ENCODE measurements at places on chromosomes 2 and 18.

DNA sequence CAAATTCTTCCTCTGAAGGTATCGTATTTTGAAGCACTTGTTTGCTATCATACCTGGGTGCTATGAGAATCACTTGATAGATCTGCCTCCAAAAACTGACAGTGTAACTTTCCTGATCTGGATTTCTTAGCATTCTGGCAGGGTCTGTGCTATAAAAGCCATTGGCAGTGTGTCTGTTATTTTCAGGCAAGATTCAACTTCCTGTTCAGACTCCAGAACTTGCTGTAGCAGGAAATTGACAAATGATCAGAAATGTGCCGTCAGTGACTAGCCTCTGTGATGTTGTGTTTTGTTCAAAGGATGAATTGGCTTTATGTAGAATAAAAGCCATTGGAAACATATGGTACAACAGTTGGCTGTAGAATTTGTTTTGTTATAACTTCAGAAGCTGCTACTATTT, 273.3 kb downstream of the PTPRM start:
- DNase-seq: no peak

- no peak for DNase-seq
These were observed 1.5 kb upstream of the OST4 start for GRCh38 chr2:27072920-27073319.

DNA sequence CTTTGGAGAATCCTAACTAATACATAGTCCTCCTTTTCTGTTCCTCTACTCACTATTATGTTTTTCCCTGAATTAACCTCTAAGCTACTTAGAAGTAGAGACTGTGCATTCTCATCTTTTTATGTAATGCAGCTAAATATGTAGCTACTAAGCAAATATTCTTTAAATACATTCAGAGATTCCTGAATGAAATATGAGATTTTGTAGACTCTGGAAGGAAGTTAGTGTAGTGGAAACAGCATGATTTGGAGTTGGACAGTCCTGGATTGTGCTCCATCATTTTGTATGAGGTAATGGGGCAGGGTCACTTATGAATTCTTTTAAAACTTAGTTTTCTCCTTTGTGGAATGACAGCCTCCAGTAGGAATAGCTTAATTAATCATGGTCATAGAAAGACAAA, 24.7 kb upstream of the NT5C1B start:
- DNase-seq: no peak

- no peak for DNase-seq
These were observed 404.8 kb downstream of the MBD2 start for GRCh38 chr18:53819671-53820070.

DNA sequence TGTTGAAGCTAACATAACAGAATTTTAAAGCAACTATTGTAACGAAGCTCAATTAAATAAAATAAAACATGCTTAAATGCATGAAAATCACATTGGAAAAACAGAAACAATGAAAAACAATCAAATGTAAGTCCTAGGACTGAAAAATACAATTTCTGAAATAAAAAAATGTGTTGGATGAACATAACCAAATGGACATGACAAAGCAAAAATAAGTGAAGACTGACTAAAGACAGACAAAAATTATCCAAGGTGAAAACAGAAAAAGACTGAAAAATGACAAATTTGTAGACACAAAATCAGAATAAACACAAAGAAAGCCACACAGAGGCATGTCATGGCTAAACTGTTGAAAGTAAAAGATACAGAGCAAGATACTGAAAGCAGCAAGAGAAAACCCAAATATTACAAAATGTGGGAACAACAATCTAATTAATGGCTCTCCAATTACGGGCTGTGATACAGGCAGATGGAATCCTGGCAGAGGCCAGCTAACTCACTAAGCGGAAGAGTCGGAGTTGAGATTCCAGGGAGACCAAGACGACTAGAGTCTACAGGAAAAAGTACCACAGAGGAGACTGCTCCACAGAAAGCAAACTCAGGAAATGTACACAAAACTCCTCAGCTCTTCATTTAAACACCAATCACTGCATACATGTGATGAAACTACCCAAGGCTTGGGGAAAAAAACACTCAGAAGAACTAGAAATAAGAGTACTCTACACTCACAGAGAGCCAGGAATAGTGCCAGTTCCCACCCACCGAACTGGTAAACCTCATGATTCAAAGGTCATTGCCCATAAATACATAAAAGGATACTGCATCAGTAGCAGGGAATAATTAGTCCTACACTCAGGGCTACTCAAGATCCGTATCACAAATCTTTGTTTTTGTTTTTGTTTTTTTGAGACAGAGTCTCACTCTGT, 83.6 kb downstream of the ATAD2B start:
- no peak for DNase-seq

DNA sequence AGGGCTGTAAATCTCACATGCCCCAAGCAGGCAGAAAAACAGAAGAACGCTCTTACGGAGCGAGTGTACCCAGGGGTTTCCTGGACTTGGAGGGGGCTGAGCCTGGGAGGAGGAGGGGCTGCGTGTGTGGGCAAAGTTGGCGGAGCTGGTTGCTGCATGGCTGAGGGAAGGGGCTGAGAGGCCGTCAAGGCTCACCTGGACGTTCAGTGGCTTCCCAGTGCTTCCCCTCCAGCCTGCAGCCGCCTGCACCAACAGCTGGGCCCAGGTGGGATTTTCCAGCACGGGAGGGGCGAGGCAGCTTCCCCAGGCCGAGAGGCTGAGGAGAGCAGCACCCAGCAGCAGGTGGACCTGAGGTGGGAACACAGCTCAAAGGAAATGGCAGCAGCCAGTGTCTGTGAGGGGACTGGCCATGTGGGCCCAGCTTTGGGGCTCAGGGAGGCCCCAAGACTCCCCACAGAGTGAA, 70.6 kb upstream of the CTDP1 start:
- no peak for DNase-seq

DNA sequence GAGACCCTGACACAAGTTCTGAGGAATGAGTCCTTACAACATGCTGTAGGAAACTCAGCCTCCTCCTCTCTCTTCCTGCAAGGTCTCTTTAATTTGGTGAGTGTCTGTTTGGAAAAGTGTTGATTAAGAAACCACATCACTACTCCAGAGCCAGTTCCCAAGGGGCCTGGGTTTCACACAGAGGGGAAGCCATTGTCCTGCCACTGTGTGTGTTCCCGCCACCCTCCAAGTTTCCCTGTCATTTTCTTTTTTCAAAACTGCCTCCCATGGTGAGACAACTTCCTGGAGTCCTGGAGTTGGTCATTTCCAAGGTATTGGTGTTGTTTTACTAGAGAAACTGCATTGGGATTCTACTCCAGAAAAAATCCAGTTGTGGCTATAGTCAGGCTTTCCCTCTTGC, 232.0 kb upstream of the PARD3B start:
- no peak for DNase-seq

- no peak for DNase-seq
These were observed 173.1 kb downstream of the UXS1 start for GRCh38 chr2:106020821-106021661.

DNA sequence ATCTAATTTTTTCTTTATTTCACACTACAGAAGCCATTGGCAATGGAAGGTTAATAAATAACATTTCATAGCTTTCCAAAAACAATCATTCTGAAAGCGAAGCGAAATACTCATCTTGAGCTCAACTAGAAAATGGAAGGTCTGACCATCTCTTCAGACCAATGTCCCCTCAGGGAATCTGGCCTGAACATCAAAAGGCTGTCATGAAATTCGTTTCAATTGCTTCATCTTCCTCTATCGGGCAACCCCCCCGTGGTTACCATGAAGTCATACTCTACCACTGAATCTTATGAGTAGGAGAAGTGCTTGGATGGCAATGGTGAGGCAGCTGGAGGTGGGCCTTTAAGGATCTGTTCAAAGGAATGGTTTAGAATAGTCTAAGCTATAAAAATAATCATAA, 22.9 kb upstream of the CYTIP start:
- DNase-seq: no peak

- no peak for DNase-seq
These were observed 89.2 kb upstream of the CD226 start for GRCh38 chr18:70036771-70037347.

DNA sequence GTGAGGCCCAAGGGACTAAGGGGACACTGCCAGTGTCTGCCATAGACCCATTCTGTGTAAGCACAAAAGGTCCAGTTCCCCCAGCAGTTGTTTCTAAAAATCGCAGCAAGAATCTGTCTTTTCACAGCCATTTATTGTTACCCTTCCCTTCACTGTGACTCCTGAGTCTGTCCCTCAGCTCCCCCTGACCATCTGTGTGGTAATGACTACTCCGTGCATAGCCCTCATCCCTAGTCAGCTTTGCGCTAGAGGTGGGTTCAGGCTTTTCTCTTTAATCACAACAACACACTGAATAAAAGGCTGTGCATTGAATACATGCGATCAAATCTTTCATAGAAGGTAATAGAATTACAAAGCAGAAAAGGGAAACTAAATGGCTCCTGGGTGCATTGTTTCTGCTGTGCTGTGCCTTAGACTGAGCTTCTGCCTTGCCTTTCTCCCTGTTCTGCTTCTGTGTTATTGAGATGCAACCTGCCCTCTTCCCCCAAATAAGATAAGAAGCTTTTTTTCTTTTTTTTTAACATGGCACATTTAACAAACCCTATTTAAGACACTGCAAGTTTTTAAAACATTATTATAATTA, 836.0 kb upstream of the CDH2 start:
- DNase-seq: no peak

DNA sequence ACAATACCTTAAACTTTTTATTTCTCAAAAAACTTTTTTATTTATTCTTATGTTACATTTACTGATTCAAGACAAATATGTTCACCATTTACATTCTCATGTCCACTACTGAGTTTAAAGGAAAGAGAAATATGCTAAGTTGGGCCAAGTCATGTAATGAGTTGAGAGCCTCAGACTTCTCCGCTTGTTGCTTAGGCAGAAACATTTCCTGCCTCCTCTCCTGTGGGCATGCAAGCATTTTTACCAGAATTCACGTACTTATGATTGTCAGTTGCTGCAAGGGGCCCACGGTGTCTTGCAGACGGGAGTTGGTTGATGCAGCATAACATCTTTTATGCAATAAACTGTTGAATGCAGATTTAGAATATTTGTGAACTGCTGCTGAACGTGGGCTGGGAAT, 51.8 kb downstream of the MYO1B start:
- no peak for DNase-seq

DNA sequence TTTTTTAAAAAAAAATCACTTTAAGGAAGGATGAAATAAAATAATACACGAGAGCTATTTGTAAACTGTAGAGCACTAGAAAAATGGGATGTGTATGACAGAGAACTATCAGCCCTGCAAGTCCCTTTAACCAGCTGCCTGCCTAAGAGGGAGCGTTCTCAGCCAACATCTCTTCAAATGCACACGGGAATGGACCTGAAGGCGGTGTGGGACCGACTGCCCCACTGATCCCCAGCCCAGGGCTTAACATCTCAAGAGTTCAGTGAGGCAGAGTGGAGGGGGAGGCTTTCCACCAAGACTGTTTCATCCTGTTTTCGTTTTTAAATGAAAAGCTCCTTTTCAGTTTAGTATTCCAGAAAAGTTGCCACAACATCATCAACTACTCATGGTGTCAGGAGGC, 2.2 kb downstream of the INPP4A start:
- no peak for DNase-seq

DNA sequence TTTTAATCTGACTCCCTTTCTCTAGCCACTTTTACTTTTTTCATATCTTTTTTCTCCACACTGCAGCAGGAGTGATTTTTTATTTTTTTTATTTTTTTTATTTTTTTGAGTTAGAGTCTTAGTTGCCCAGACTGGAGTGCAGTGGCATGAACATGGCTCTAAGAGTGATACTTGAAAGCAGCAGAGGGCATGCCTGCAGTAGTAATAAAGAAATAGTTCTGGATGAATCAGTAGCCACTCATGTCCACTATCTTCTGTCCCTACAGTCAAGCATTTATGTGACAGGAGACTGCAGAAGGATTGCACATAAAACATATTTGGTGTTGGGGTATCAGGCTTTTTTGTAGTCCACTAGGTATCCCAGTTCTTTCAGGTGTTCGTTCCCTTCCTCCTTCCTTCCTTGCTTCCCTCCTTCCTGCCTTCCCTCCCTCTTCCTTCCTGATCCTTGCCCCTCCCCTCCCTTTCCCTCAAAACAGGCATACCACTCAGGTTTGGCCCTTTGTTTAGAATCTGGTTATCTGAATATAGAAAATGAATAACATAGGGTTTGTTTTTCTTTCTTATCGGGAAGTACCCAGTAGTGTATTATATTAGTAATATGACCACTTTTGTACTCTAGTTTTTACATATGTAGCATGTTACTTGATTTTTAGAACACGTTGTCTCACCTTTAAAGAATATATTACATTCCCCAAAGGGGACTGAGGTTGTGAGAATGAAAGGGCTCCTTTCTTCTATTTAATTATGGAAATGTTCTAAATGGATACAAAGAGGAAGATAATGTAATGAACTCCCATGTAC, 23.5 kb downstream of the MIB1 start:
- DNase-seq: no peak

- no peak for DNase-seq
These were observed 5.5 kb upstream of the RMDN2 start for GRCh38 chr2:37919631-37920032.

DNA sequence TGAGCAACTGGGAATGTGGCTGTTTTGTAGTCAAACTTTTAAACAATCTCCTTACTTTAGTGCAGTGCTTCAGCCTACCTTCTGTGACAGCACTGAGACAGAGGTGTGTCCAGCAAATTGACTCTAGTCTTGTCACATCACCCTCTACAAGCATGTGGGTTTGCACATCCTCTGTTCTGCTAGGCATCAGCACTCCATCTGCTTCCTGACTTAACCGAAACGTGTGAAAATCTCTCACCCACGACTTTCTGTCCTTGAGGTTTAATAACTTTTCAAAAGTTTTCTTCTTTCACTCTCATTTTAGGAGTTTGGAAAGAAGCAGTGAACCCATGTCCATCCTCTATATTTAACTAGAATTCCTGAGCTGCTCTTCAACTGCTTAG, 42.6 kb downstream of the TTR start:
- DNase-seq: no peak

DNA sequence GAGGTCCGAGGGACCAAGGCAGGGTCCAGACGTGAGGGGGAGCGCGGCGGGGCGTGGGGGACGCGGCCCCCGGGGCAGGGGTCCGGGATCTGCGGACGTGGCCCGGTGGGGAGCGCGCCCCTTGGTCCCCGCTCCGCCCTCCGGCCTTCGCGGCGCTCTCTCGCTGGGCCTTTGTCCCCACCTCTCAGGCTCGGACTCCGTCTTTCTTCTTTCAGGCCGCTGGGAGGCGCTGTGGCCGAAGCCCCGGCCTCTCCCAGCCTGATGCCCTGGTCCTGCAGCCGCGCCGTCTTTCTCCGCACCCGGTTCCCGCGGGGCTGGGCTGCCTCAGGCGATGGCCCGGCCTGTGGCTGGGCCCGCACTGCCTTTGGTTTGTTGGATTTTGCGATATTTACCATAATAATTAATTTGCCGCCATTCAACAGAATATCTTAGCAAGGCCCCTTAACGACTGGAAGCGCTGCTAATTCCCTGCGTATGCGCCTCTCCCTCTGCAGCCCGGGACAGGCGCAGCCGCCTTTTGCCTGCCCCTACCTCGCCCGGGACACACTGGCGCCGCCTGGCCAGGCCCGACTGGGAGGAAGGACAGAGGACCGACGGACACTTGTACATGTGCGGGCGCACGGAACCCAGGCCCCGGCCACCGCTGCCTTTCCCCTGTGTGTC, 10.8 kb downstream of the SIX3 start:
- DNase-seq: no peak

Data from stimulated activated naive CD8-positive, alpha-beta T cell treated with anti-CD3 and anti-CD28 coated beads, Interleukin-15, amount 100 ng/mL, for 72 hours (primary cell).